Heart right ventricle (tissue), 16 donors: ENCODE measurements at places on chromosomes 6 and 20.

GRCh38 chr20:53264604-53265003, 292.4 kb downstream of the TSHZ2 start:
- no peak overlapping the region for H3K27ac ChIP-seq
- no peaks in the 10 kb centered on the region for H3K4me1 ChIP-seq
- H3K4me3 ChIP-seq: no peak overlapping the region
- no peaks in the 10 kb centered on the region for H3K36me3 ChIP-seq
- no peak for DNase-seq

GRCh38 chr20:56554869-56555268, 21.8 kb downstream of the FAM209B start:
- H3K4me1 ChIP-seq: peaks cover 3% of the 10 kb centered on the region
- DNase-seq: no peak
- H3K36me3 ChIP-seq: no peaks in the 10 kb centered on the region
- peak overlapping the region; percentile 29 for H3K27ac ChIP-seq
- H3K27me3 ChIP-seq: no peaks in the 10 kb centered on the region

- H3K27ac ChIP-seq: no peak overlapping the region
- no peaks in the 10 kb centered on the region for H3K27me3 ChIP-seq
- DNase-seq: no peak
Measured at GRCh38 chr6:124495665-124496190, 466.5 kb upstream of the RNF217 start.

GRCh38 chr20:40677343-40677924, 11.6 kb downstream of the MAFB start:
- no peaks in the 10 kb centered on the region for H3K36me3 ChIP-seq
- no peak overlapping the region for H3K27ac ChIP-seq
- peaks cover 8% of the 10 kb centered on the region for H3K27me3 ChIP-seq
- no peak for DNase-seq

DNA sequence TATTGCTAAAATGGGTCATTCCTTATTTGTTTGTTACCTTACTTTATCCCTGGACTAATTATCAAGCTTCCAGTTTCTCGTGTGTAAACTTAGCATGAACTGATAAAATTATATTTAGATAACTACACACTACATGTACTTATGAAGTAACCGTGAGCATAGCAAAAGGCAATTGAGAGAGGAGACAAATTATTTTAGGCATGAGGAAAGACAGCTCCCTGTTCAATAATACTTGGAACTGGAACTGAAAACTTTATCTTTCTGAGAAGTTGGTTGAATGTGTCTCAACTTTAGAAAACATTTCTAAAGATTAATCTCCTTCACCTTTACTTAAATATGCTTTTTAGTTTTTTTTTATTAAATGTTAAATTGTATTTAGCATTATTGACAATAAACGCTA, 11.4 kb downstream of the CRISP3 start:
- no peak for DNase-seq
- no peaks in the 10 kb centered on the region for H3K27me3 ChIP-seq
- no peak overlapping the region for H3K4me3 ChIP-seq
- no peak overlapping the region for H3K27ac ChIP-seq

GRCh38 chr6:144216668-144217218, 66.4 kb downstream of the STX11 start:
- H3K4me3 ChIP-seq: peak overlapping the region; percentile 73
- peaks cover 17% of the 10 kb centered on the region for H3K4me1 ChIP-seq
- DNase-seq: peak; percentile 78
- no peaks in the 10 kb centered on the region for H3K27me3 ChIP-seq
- no peaks in the 10 kb centered on the region for H3K36me3 ChIP-seq
- peak overlapping the region; percentile 92 for H3K27ac ChIP-seq

- H3K4me3 ChIP-seq: peak overlapping the region; percentile 75
- no peaks in the 10 kb centered on the region for H3K36me3 ChIP-seq
- H3K27ac ChIP-seq: peak overlapping the region; percentile 83
- H3K4me1 ChIP-seq: no peaks in the 10 kb centered on the region
- DNase-seq: no peak
- no peaks in the 10 kb centered on the region for H3K27me3 ChIP-seq
Measured at GRCh38 chr20:48826883-48827771, 672 bp downstream of the PREX1 start.

DNA sequence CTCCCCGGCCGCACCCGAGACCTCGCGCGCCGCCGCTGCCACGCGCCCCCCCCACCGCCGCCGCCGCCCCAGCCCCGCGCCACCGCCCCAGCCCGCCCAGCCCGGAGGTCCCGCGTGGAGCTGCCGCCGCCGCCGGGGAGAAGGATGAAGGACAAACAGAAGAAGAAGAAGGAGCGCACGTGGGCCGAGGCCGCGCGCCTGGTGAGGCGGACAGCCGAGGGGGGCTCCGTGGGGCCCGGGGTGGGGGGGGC, 426 bp downstream of the ASXL1 start:
- peaks cover 49% of the 10 kb centered on the region for H3K4me1 ChIP-seq
- no peak for DNase-seq
- H3K27me3 ChIP-seq: no peaks in the 10 kb centered on the region
- H3K27ac ChIP-seq: peak overlapping the region; percentile 95

DNA sequence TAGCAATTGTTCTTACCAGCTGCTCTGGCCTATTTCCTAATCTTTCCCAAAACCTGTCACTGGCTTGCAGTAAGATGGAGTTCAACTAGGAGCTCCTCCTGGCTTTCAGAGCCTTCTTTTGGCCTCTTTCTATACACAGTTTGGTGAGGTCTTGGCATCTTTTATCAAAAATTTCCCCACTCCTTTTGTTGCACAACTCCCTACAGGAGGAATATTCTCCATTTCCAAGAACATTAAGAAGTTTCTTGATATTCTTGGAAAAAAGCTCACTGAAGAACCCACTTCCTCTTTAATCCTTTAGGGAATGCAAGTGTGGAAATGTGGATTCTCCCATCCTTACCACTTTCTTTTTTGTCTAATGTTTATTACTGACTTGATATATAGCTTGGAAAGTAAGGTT, 171.3 kb upstream of the KCNK16 start:
- H3K4me3 ChIP-seq: no peak overlapping the region
- peaks cover 14% of the 10 kb centered on the region for H3K4me1 ChIP-seq

DNA sequence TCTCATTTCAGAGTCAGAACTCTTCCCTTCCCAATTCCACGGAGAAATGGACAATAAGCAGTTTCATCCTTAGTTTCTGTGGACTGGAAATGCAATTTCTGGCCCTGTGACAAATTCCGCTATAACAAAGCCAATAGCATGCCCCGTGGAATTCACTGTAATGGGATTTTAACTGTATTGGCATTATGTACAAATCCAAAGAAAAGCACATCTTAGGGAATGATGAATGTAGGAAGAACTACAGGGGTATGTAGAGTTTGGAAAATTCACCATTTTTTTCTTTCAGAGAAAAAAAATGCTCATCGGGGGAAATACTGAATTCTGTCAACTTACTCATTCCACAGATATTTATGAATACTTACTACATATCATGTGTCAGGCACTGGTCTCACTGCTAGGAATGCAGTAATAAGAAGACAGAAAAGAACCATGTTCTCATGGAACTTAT, 43.5 kb downstream of the KIF6 start:
- no peaks in the 10 kb centered on the region for H3K4me1 ChIP-seq
- no peaks in the 10 kb centered on the region for H3K27me3 ChIP-seq
- H3K36me3 ChIP-seq: no peaks in the 10 kb centered on the region
- DNase-seq: no peak
- no peak overlapping the region for H3K4me3 ChIP-seq
- H3K27ac ChIP-seq: no peak overlapping the region

DNA sequence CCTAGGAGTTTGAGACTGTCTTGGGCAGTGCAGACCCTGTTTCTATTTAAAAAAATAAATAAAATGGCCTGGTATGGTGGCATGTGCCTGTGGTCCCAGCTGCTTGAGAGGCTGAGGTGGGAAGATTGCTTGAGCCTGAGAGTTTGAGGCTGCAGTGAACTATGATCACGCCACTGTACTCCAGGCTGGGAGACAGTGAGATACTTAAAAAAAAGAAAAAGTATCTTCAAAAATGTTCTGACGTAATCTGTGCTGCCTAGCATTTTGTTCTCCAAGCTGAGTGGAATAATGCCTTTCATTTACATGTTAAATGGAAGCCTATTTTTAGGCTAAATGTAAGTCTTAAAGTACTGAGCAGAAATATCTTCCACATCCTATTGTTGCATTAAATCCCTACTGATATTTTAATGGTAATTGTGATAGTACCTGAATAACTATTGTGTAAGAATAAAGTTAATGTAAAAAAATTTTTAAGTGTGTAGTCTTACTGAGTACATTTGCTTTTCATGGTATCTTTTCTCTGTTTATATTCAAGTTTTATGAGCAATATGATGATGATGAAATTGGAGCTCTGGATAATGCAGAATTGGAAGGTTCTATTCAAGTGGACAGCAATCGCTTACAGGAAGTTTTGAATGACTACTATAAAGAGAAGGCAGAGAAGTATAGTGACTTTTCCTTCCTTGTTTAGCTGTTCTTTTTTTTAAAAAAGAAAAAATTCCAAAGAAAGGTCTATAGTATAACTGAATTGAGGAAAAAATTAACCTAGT, 4.2 kb upstream of the ZC2HC1B start:
- no peak for DNase-seq
- no peaks in the 10 kb centered on the region for H3K4me1 ChIP-seq
- no peak overlapping the region for H3K27ac ChIP-seq
- no peaks in the 10 kb centered on the region for H3K27me3 ChIP-seq
- H3K36me3 ChIP-seq: peaks cover 10% of the 10 kb centered on the region
- H3K4me3 ChIP-seq: no peak overlapping the region

DNA sequence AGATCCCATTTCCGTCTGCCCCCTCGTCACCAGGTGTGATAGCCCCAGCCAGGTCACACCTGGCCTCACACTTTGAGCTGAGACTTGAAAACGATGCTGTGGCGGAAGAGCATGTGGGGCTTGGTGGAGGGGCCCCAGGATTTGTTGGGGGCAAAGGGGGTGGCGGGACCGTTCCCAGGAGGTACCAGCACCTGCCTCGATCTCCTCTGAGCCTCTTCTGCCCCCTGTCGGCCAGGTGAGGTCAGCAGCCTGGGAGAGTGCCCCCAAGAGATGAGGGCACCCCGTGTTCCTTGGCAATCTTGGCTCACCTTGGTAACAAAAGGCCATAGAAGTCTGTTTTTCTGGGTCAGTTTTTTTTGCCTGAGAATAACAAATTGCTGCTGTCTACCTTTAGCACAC, 25.4 kb downstream of the SPATA2 start:
- no peak for DNase-seq
- peak overlapping the region; percentile 0 for H3K27ac ChIP-seq
- H3K4me3 ChIP-seq: no peak overlapping the region
- no peaks in the 10 kb centered on the region for H3K27me3 ChIP-seq

DNA sequence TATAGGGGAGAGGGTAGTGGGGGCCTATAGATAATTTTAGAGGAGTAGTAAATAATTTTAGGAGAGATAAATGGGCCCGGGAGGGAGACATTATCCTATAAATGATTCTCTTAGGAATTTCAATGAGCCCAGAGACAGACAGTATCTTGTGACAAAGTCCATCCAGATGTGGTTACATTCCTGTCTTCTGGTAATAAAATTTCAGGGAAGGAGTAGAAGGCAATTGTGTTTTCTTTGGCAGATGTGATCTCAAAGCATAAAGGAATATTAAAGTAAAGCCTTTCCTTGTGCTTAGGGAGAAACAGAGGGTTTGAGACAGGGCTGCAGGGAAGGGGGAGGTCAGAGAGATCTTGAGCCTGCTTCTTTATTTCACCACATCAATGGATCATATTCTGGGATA, 979.8 kb upstream of the GJE1 start:
- H3K27ac ChIP-seq: no peak overlapping the region
- H3K4me3 ChIP-seq: no peak overlapping the region
- H3K4me1 ChIP-seq: peaks cover 11% of the 10 kb centered on the region
- no peaks in the 10 kb centered on the region for H3K36me3 ChIP-seq
- no peaks in the 10 kb centered on the region for H3K27me3 ChIP-seq

GRCh38 chr6:127912914-127913313, 12.1 kb upstream of the THEMIS start:
- no peak overlapping the region for H3K4me3 ChIP-seq
- H3K27ac ChIP-seq: no peak overlapping the region
- no peaks in the 10 kb centered on the region for H3K36me3 ChIP-seq
- H3K4me1 ChIP-seq: no peaks in the 10 kb centered on the region
- no peaks in the 10 kb centered on the region for H3K27me3 ChIP-seq

DNA sequence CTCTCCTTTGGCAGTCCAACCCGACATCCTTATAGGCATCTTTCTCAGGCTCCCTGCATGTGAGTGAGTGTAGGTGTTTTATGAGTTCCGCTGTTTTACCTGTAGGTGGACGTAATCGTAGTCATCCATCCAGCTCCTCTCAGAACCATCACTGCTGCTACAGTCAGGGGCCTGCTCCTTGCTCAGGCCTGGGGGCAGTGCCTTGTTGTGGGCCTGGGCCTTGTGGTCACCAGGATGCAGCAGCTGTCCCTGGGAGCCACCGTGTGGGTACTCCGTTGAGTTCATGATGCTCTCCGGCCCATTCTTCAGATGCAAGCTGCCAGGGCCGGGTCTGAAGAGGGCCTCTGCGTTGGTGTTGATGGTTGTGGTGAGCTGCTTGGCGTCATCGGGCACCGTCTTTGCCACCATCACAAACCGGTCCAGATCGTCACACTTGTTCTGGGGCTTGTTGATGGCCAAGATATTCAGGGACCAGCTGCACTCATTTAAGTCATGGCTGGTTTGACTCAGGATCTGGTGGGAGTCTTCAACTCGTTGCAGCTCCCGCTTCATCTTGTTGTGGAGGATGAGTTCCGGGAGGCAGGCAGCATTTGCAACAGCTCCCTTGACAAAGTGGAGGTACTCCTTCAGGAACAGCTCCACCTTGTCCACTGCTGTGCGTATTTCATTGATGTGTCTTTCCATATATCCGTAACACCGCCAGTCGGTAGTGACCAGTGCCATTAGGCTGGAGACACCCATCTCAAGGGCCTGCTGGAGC, 42.4 kb downstream of the NEDD9 start:
- H3K27me3 ChIP-seq: no peaks in the 10 kb centered on the region
- no peak overlapping the region for H3K4me3 ChIP-seq
- peaks cover 10% of the 10 kb centered on the region for H3K4me1 ChIP-seq
- no peak for DNase-seq
- H3K27ac ChIP-seq: no peak overlapping the region

DNA sequence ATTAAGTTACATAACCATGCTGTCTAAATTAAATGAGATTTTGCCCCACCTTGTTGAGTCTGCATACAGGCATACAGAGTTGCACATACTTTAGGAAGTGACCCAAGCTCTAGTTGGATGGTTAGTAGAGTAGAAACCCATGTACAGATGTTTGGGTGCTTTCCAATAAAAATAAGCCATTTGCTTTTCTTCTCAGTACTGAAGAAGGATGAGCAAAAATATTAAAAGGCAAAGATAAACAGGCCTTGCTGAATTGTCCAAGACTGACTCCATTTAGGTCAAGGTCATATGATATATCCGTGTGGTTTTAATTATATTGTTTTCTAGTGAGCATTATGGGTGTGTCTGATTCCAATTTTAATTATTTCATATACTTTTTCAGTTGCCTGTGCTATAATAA, 589.4 kb downstream of the RFPL4B start:
- H3K4me1 ChIP-seq: peaks cover 8% of the 10 kb centered on the region
- no peaks in the 10 kb centered on the region for H3K27me3 ChIP-seq
- no peak for DNase-seq
- no peak overlapping the region for H3K4me3 ChIP-seq
- no peak overlapping the region for H3K27ac ChIP-seq
- no peaks in the 10 kb centered on the region for H3K36me3 ChIP-seq
